Frontal cortex (tissue), 4 donors: ENCODE measurements at places on chromosomes 1 and 21.

DNA sequence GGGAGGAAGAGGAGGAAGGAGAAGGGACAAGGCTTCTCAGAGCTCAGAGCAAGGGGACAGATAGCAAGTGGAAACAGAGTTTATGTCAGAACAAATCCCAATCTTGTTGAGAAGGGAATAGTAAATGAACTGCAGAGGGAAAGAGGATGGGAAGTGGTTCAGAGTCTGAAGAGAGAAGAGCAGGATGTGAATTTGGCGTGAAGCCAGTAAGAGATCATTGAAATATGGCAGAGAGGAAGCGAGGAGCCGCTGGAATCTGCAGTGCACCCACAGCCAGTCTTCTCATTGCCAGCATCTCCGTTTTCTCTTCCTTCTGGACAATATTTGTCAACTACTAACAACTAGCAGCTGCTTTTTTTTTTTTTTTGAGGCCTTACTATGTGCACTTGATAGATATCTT is 19.1 kb downstream of the OLFML3 start:
- no peak for DNase-seq

- no peak for DNase-seq
Measured at GRCh38 chr1:112603012-112603411, 15.9 kb downstream of the ST7L start.

DNA sequence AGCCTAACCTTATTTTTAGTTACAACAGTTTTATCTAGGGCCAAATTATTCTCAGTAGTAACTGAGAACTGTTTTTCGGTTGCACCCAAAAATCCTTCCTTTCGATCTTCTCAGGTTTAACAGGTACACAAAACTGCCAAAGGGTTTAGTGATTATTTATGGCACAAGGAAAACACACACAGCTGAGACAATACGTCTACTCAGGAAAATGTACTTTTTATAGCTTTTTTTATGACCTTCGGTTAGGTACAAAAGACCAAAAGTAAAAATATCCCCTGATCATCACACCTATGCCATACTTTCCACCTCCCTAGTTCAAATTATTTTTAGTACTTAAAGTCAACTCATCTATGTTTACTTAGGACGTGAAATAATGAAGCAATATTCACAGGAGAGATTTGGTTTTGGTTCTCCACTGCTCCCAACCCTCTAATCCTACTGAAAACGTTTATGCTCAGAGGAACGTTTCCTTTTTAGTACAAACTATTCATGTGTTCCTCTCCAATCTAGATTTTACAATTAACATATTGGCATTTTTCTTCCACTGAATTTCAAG is 48.7 kb downstream of the TTLL7 start:
- no peak for DNase-seq

DNA sequence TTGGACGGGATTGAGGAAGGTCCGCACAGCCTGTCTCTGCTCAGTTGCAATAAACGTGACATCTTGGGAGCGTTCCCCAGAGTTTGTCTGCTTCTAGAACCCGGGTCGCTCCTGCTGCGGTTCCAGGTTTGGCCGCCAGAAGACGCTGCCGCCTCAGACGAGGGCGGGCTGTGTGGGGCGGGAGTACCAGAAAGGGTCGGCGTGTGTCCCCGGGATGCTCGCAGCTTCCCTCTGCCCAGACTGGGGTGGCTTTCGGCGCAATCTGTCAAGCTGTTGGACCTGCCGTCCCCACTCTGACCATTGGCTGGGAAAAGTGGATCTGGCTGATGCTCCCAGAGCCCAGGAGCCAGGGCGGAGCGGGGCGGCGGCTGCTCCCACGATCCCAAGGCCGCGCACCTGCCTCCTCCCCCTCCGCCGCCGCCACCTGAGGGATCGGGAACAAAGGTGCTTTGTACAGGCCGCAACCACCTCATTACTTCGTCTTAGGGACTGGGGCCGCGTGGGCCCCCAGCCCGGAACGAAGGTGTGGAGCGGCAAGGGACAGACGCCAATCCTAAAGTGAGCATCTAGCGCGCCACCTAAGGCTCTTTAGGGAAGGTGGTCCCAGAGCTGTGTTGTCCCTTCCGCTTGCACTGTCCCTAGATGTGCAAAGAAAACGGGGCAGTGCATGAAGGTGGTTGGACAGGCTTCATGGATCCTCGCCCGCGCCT is 683 bp upstream of the EFNA4 start:
- DNase-seq, result no peak

- no peak for DNase-seq
Measured at GRCh38 chr1:98121646-98122045, 200.8 kb upstream of the DPYD start.

GRCh38 chr1:168615965-168616364 is 39.6 kb downstream of the XCL1 start:
- DNase-seq, result no peak

DNA sequence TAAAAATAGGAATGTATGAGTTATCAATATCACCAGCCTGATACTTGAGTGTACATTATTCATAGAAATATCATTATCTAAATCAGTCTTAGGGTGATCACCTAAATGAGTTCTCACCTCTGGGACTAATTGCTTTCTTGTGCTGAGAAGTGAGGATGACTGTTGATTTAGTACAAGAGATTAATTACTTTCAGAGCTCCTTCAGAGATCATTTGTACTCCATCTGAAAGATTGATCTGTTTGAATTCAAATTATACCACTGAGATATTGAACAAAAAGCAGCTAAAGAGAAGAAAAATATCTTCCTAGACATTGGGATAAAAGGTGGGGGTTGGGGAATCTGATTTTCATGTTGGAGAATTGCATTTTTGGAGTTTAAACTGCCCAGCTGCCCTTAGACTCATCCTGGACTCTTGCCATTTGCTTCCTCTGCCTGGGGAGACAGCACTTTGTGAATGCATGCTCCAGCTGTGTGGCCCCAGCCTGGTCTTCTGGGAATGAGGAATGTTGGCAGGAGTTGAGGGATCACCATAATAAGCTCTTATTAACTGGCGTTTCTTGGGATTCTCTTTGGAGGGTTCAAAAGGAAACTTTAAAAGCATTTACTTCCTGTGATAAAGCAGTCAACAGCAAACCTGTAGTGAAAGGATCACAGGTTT is 19.7 kb upstream of the PGBD2 start:
- DNase-seq, result no peak
